Glutamatergic neuron (in vitro differentiated cells): ENCODE measurements at places on chromosomes 7 and 10. TPM values are rescaled to one million over a fixed set of nuclear protein-coding genes. Genes with fewer than 3 reads are reported as not detected.

DNA sequence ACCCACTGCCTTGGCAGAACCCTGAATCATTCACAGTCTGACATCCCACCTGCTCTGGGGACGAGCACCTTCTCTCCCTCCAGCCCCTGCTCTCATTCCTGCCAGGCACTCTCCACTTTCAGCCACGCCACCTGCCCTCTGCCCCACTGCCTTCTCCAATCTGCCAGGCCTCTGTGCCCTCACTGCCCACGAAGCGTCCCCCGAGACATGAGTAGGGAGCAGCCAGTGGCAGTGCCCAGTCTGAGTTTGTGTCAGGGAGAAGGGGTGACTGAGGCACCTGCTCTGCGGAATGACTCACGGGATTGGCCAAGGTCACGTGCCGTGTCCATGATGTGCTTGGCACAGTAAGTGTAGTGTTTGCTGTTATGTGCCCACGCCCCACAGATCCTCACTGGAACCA lies 215.2 kb upstream of the PPP2R2D start:
- DNase-seq, result no peak

RPEL1 gene
- total RNA-seq, result not detected

GRCh38 chr7:21898265-21898930 lies 47.3 kb downstream of the CDCA7L start:
- DNase-seq, result no peak

VWDE gene
- 12.4 TPM for total RNA-seq

DNA sequence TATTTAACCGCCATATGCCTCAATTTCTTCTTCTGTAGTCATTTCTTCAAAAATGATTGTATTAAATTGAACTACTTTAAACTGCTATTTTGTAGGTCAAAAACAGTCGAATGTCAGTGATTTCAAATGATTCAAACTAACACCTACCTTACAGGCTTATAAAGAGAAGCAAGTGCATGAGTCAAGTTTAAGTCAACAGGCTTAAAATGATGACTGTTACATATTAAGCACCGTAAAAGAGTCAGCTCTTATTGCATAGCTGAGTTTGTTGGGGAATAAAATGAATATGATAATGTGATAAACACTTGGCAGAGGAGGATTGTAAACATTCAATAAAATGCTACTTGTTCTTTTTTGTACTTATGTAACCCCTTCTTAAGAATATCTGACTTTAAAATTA lies 90.1 kb upstream of the ANKRD1 start:
- no peak for DNase-seq

CHCHD1 gene
- 30.9 TPM for total RNA-seq

SNX13 gene
- total RNA-seq, result 29.9 TPM

DNA sequence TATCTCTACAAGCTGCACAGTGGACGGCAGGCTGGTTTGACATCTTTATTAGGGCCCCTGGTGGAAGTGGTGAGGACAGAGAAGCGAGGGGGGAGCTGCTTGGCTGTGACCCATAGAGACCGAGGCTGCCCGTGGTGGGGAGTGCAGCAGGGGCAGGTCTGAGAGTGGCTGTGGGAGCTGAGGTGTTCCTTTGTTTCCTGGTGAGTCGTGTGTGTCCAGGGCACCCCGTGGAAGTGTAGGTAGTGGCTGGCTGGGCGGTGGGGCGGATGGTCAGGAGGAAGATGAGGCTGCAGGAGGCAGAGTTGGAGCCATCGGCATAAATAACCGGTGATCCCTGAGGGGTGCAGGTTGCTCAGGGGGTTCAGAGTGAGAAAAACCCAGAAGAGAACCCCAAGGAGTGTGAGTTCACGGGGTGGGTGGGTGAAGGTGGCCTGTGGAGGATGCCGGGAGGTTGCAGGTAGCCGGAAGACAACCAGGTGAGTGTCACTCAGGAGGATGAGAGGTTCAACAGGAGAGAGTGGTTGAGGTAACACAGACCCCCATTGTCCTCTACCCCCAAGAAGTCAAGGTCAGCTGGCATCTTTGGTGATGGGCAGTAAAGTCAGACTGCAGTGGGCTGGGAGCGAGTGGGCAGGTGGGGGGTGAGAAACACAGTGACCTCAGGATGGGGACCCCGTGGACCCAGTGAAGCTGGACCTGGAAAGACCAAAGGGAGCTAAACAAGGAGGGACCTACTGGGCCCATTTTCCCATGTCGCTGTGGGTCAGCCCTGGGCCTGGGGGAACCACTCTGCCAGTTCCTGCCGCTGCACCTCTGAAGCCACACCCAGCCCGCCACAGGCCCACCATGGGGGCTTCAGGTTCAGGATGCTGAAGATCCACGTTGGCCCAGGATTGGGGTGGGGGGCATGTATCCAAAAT lies 7.8 kb downstream of the ATP6V0E2 start:
- no peak for DNase-seq

DNA sequence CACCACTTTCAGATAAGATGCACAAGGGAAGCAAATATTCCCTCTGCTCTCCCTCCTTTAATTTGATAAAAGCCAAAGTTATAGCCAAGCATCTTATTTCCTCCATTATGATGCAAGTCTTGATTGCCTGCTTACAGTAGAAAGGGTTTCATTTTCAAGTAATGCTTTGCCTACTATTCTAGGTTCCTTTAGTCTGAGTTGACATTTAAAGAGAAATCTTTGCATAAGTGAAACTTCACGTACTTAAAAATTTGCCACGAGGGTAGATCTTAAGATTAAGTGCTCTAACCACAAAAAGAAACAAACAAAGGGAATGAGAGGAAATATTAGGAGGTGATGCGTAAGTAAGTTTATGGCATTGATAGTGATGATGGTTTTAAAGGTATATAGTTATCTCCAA lies 78.1 kb upstream of the VWDE start:
- DNase-seq, result no peak

DNA sequence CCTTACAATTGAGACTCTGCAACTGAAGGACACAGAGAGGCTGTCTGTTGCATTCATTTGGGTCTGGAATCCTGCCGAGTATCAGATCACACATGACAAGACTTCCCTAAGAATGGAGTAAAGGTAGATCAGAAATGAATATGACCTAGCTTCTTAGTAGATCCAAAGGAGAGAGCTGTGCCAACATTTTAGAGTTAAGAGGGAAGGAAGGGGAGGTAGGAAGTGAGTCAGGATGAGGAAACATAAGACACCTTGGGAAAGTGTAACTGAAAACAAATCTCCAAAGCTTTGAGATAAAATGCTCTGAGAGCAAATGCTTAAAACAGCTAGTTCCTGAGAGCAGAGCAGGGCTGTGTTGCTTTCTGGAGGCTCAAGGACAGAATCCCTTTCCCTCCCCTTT lies 6.1 kb upstream of the SLC25A13 start:
- DNase-seq, result no peak

DNA sequence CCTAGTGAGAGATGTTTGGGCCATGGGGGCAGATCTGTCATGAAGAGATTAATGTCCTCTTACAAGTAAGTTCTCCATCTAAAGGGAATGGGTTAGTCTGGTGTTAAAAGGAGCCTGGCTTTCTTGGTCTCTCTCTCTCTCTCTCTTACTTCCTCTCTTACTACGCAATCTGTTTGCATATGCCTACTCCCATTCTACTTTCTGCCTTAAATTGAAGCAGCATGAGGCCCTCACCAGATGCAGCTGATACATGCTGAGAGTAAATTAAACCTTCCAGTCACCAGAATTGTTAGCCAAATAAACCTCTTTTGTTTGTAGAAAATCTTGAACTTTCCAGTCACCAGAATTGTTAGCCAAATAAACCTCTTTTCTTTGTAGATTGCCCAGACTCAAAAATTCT lies 884.1 kb downstream of the NRG3 start:
- DNase-seq, result no peak

DNA sequence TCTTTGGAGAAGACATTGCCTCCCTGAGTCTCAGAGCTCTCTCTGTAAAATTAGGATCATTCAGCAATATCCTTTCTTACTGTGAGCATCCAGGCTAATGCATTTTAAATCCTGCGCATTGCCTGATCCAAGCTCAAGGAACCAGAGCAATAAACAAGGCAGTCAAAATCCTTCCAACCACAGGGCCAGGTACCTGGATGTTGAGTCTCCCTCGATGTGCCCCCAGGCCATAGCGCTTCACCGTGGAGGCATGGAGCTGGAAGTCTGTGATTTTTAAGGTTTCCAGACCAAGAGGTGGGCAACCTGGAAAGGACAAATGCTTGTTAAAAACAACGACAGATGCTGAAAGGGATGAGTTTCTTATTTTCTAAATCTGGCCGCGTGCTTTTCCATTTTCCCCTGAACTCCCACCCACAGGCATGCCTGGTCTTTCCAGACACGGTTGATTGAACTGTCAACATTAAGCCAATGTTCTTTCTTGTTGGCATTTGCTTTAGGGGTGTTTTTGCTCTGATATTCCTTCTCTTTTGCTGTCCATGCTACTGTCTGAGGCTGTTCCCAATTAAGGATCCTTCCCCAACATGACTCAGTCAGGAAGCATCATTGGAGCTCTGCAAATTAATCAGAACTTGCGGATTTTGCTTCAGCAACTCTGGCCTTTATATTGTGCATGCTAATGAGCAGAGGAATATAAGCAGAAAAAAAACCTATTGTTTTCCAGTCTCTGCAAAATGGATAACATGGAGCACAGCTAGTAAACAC lies 29.0 kb downstream of the CPXM2 start:
- no peak for DNase-seq

- no peak for DNase-seq
These were observed 65.2 kb upstream of the FAM133B start for GRCh38 chr7:92655346-92655884.

- DNase-seq, result no peak
These were observed 10.3 kb upstream of the ZNF273 start for GRCh38 chr7:64892666-64893309.

SYT15 gene
- total RNA-seq, result 2.5 TPM

PPP1R9A gene
- total RNA-seq, result 14.7 TPM

DNA sequence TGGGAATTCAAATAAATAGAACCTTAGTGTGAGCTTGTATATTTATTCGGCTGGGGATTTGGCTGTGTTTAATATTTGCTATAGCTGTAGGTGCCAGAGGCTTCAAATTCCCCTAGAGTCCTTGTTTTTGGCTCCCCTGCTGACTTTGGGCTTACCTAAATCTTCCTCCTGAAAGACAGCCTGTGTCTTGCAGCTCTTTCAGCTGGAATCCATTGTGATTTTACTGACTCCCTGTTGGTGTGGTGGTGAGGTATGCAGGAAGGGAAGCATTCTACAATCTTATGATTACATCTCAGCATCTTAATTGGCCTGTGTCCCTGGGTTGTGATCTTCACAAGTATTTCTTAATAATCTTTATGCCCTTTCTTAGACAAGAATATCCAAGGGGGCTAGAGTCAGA lies 25.9 kb downstream of the FOXI2 start:
- no peak for DNase-seq

NEUROD6 gene
- total RNA-seq, result not detected

GRCh38 chr7:155684543-155684942 lies 40.1 kb downstream of the RBM33 start:
- DNase-seq, result no peak
